Naive B cell (primary cell): ENCODE measurements at places on chromosomes 3 and 15. TPM values are rescaled to one million over a fixed set of nuclear protein-coding genes. Genes with fewer than 3 reads are reported as not detected.

- peaks cover 29% of the 10 kb centered on the region for H3K27me3 ChIP-seq
- peak overlapping the region; percentile 17 for H3K27ac ChIP-seq
- H3K36me3 ChIP-seq = peaks cover 7% of the 10 kb centered on the region
- no peak for DNase-seq
- H3K4me3 ChIP-seq = no peak overlapping the region
Observed at GRCh38 chr3:40753951-40754350, 229.2 kb downstream of the ZNF621 start.

DNA sequence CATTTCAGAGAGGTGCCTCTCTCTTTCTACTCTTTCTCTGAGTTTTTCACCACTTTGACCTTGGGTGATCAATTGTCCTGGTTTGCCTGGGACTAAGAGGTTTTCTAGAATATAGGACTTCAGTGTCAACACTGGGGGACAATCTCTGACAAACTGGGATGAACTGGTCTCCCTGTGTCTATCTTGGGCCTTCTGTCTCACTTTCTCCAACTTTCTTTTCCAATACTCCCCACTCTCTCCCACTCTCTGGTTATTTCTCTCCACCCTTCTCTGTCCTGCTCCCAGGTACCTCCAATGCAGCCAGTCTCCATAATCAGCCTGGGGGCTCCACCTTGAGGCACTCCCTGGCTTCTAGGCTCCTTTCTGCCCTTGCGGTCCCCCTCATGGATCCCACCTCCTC, 4.7 kb upstream of the ITGA11 start:
- peaks cover 7% of the 10 kb centered on the region for H3K4me1 ChIP-seq
- no peak overlapping the region for H3K4me3 ChIP-seq
- DNase-seq = no peak
- H3K27me3 ChIP-seq = peaks cover 60% of the 10 kb centered on the region

DNA sequence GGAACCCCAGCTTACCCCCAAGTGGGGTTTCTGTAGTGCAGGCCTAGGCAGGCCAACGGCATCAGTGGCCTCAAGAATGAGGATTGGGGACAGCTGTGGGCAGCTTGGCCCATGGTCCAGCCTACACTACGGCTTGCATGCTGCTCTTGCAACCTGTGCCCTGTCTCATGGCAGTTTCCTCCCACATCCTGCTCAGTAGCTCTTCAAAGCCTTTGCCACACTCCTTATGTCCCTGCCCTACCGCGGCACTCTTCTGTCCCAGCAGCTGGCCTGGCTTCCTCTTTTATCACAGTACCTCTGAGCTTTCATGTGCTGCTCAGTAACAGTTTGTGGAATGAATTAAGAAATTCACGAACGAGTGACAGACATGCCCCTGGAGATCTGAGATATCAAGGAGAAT, 431.0 kb downstream of the EPHB1 start:
- no peak overlapping the region for H3K27ac ChIP-seq
- no peaks in the 10 kb centered on the region for H3K4me1 ChIP-seq
- no peak for DNase-seq
- H3K4me3 ChIP-seq = no peak overlapping the region
- peaks cover 8% of the 10 kb centered on the region for H3K27me3 ChIP-seq

DNA sequence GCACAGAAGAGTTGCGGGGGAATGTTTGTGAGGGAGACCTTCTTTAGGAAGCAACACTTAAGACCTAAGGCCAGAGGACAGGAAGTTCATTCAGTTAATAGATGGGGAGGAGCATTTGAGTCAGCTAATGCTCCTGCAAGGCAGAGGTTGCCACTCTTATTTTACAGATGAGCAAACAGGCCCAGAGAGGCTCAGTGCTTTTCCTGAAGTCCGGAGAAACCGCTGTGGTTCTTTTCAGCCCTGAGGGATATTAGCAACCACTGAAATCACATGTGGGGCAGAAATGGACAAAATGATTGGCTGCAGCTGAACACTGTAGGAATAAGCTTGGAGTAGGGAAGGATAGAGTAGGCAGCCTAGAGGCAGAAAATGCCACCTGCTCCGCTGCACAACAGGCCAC, 33.3 kb upstream of the RTP4 start:
- no peaks in the 10 kb centered on the region for H3K4me1 ChIP-seq
- no peak for DNase-seq
- no peaks in the 10 kb centered on the region for H3K36me3 ChIP-seq
- no peak overlapping the region for H3K27ac ChIP-seq
- no peak overlapping the region for H3K4me3 ChIP-seq

GRCh38 chr15:69863446-69863845, 234.3 kb downstream of the TLE3 start:
- peaks cover 3% of the 10 kb centered on the region for H3K36me3 ChIP-seq
- H3K27ac ChIP-seq = no peak overlapping the region
- H3K4me1 ChIP-seq = no peaks in the 10 kb centered on the region
- H3K27me3 ChIP-seq = peaks cover 50% of the 10 kb centered on the region
- H3K4me3 ChIP-seq = no peak overlapping the region
- no peak for DNase-seq

GRCh38 chr15:76059320-76060117, at the start of gene TMEM266:
Gene TMEM266 (plus strand): TSS chr15:76059985. CDS start chr15:76134264, 74,279 bp downstream.
- peak; percentile 12 for DNase-seq
- H3K27me3 ChIP-seq = peaks cover 50% of the 10 kb centered on the region
- H3K36me3 ChIP-seq = no peaks in the 10 kb centered on the region
- H3K27ac ChIP-seq = peak within 1 kb of the TSS; percentile 94
- H3K4me1 ChIP-seq = peaks cover 20% of the 10 kb centered on the region

DNA sequence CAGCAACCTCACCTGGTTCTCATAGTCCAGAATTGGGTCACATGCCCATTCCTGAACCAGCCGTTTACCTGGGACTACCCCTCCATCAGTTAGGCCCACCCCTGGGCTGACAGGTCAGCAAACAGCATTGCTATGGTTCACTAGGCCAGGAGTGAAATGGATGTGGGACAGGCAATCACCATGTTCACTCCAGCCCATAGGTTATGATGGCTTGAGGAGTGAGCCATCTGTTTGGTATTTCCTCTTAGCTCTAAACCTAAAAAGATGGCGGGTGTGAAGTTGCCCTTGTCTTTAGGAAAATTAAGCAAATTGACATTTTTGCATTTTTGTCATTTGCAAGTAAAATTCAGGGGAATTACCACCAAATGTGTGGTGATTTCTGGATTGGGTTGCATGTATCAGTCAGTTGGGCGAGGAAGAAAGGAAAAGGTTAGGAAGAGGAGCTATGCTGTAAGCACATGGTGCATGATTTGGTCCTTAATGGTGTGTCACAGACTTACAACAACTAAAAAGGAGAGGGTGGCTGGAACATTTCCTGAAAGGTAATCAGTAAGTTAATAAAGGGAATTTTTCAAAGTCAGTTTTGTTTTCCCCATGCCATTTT, 17.2 kb downstream of the NXPE3 start:
- DNase-seq = no peak
- no peaks in the 10 kb centered on the region for H3K27me3 ChIP-seq
- no peak overlapping the region for H3K27ac ChIP-seq
- peaks cover 33% of the 10 kb centered on the region for H3K4me1 ChIP-seq
- peaks cover 22% of the 10 kb centered on the region for H3K36me3 ChIP-seq

GRCh38 chr15:37517191-37517895, 417.0 kb upstream of the MEIS2 start:
- DNase-seq = no peak
- no peaks in the 10 kb centered on the region for H3K27me3 ChIP-seq
- no peaks in the 10 kb centered on the region for H3K4me1 ChIP-seq
- no peak overlapping the region for H3K27ac ChIP-seq
- no peaks in the 10 kb centered on the region for H3K36me3 ChIP-seq
- no peak overlapping the region for H3K4me3 ChIP-seq

The GOLGA8R gene
- 0.37 TPM for polyA plus RNA-seq

The TAGLN3 gene
- polyA plus RNA-seq = not detected
